Activated T-helper 1 cell treated with Interleukin-2 at 50 U/mL for 16 hours (primary cell): ENCODE measurements at places on chromosomes 2 and 18.

DNA sequence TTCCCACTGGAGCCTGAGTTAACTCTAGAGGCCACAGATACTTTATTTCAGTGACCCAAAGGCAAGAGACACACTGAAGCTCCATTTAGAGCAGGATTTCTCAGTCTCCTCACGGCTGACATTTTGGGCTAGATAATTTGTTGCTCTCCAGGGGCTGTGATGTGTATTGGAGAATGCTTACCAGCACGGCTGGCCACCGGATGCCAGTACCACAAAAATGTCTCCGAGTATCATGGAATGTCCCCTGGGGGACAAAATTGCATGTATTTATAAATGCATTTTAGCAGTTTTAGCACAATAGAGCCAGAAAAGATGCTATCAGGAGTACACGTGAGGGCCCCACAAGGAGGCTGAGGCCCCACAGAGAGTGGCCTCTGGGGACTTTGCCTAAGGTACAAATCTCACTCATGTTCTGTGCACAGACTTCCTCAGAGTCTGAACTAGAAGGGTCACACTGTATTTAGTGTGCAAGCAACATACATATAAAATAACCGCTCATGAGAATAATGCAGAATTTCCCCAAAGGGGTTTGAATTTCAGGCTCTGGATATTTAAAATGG, 20.5 kb upstream of the DCC start:
- no peak for DNase-seq

- no peak for DNase-seq
These were observed 92.3 kb downstream of the BIN1 start for GRCh38 chr2:127014630-127015029.

DNA sequence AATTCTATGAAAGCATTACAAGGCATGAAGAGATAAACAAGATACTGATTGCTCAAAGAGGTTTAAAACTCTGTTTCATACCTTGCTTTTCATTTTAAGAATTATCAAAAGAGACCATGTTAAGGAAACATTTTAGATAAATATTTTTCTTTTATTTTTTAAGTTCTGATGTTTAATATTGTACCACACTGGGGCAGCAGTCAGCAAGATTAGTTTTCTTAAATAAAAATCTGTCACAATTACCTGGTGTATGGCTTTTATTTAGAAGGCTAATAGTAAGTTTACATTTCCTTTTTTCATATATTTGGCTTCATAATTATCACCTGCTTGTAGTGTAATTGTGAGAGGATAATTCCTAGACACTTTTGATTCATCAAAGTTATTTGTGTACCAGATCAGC, 46.4 kb downstream of the ZNF804A start:
- no peak for DNase-seq

GRCh38 chr2:27493948-27494283, 1.1 kb downstream of the FNDC4 start:
- DNase-seq, result no peak

DNA sequence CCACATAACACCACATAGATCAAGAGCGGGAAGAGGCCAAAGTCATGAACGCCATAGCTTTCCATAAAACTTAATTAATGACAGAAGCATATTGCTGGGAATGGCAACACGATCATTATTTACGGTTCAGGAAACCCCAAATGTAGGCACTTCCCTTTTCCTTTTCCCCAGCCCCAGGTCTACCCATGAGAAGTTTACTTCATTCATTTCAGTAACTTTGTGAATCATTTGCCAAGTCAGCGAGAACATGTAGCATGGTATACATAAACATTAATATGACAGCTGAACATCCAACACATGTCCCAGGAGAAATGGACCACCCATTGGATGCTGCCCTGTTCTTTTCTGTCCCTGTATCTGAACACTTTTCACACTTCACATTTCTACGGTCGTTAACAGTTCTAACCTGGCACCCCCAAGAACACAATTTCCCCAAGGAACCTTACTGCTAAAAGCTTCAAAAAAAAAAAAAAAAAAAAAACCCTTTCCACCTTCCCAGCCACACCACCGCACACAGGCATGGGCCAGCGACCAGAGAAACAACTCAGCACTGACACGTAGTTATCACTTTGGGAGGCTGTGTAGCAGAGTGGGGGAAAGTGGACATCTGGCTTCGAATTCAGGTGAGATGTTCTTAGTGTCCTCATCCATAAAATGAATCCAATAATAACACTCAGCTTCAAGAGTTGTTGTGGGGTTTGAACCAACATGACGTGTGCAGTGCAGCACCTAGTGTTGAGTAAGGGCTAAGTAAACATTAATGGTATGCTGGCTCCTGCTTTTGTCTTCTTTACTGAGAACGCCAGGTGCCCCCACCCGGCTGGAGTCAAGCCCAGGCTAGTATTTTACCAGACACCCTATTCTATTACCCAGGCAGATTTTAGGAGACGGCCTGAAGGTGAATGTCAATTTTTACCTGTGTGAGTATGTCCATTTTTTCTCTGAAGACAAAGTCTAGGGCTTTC, 371.5 kb downstream of the LNPK start:
- no peak for DNase-seq

GRCh38 chr18:24657444-24657842, 197.0 kb downstream of the HRH4 start:
- no peak for DNase-seq

DNA sequence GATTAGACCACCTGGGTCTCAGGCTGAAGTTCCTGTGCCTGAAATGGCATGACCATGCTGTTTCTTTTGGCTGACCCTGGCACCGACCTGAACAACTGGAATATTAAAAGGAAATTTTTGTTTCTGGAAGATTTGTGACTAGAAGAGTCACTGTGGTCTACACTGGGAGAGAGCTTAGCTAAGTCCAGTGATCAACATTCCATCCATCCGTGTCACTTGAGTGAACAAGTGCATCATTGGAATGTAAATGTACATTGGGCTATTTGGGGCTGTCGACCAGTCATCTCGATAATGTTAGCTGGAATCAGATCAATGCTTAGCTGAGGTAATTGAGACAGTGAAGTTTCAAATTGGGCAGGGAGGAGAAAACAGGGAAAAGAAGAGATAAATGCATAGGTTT, 95.4 kb upstream of the CCDC85A start:
- DNase-seq, result no peak

DNA sequence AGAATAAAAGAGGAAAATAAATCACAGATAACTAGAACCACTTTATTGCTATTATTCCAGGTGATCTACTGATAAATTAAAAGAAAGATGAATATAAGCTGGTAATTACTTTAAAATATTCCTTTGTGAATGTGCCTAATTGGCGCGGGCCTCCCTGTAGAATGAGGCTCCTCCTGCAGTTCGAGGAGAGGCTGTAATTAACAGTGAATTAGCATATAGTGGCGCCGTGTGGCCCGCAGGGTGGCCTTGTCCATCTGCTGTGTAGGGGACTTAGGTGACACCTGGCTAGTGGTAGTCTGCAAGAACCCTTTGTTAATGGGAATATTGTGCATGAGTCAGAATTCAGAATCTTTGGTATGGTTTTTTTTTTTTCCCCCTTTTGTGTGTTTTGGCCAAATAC, 119.8 kb downstream of the AGAP1 start:
- no peak for DNase-seq

GRCh38 chr18:52334896-52335295, 5.1 kb upstream of the DCC start:
- DNase-seq, result no peak

DNA sequence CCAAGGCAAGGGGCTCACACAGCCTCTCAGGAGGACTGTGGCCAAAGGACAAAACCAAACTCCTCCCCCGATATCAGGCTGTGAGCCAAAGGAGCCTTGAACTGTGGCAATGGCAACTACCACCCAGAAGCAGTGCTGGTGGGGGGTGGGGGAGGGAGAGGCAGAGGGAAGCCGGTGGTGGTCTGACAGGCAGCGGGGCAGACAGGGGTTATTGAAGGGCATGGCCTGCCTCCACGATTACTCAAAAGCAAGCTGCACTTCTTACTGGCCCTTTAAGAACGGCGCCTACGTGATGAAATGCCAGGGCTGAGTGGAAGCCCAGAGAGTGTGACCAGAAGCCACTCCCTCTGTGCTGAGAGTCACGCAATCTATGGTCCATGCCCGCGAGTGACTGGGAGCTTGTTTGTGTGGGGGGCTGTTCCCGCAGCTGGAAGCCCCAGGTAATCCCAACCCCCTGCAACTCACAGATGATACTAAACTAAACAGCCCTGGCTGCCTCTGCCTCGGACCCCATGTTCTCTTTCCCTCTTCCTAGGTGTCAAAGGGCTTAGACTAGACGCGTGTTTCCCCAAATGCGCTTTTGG, 128.2 kb upstream of the CXCR4 start:
- no peak for DNase-seq

DNA sequence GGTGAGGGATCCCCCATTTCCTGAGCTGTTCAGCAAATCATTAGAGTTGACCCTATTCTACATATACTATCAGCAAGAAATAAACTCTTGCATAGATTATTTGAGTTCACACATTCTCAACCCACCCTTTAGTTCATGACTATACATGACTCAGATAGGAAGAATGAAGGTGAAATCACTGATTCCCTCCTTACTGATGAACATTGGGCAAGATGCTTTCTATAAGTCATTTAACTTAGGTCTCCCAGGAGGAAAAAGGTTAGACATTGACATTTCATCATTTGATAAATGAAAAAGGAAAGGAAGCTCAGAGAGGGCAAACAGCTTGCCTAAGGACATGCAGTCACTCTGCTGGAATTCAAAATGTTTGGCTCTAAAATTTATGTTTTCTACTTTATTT, 408.0 kb downstream of the TMEM182 start:
- no peak for DNase-seq

GRCh38 chr2:69560147-69560482, 83.4 kb downstream of the AAK1 start:
- DNase-seq, result no peak

GRCh38 chr18:25262920-25263319, 89.0 kb downstream of the ZNF521 start:
- no peak for DNase-seq
